G401 (cell line): ENCODE measurements at places on chromosomes 7 and 10. TPM values are rescaled to one million over a fixed set of nuclear protein-coding genes. Genes with fewer than 3 reads are reported as not detected.
A peak's percentile ranks its signal among the peaks of the same experiment; 100 is the strongest.

CRPPA gene
- total RNA-seq: 0.25 and 0.58 TPM in 2 replicates

DNA sequence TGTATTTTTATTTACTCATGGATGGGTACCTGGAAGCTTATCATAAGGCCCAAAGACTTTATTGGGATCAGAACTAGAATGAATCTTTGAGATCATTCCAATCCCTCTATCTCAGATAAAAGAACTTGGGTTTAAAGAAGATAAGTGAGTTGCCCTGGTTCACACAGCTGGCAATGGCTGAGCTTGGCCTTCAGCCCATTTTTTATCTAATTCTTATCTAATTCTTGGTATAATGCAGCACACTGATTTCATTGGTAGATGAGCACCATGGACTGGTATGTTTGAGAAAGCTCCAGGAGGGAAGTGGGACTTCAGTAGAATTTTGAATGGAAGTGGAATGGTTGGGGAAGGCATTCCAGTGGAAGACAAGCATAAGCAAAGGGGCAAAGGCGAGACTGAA, 558.9 kb downstream of the REEP3 start:
- DNase-seq: no peak

GRCh38 chr7:115728518-115728917, 302.0 kb downstream of the TFEC start:
- no peak for DNase-seq

IDE gene
- 30.3 and 45.0 TPM in 2 replicates for total RNA-seq

PDE6C gene
- not detected in 2 replicates for total RNA-seq

DNA sequence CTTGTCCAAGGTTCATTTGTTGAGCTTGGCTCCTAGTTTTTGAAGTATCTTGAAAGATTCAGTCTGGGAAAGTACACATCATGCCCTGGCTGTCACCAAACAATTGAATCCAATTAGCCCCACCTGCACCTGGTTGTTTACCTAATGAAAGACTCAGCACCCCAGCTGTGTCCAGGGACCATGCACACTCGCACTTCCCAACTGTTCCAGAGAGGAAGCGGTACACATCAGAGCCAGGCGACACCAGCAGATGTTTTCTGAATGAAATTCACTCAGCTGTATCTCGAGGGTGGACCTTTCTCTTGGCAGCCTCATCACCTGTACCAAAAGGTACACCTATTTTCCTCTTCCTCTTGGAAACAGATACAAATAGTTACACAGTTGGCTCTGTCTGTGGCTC, 216.4 kb upstream of the LRGUK start:
- no peak for DNase-seq

GRCh38 chr10:72697716-72698115, 5.8 kb downstream of the MCU start:
- no peak for DNase-seq

GRCh38 chr10:125982260-125982948, 86.0 kb downstream of the FANK1 start:
- DNase-seq: peak; percentile 77
